CD4-positive, alpha-beta T cell treated with Interferon gamma for 1 hour (primary cell): ENCODE measurements at places on chromosomes 11 and 22.

DNA sequence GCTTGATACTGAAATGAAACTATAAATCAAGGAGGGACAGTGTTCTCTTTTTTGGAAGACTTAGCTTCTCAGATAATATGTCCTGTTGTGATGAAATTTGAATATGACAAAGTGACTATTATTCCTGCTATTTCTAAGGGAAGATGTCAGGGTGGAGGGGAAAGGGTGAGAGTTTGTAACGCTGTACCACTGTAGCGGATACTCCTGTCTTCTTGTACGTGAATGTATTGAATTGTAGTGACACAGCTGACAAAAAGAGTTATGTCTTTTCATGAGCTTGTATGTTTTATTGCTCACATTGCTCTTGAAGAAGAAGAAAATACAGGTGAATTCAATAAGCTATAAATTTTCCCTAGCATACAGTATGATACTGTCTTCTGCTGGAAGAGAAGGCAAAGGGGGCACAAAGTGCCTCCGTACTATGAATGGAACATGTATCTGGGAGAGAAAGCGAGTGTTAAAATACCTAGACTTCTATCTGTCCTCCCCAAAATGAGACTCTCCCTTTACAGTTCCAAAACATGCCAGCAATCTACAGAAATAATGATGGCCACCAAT is 538.5 kb upstream of the LRRC4C start:
- DNase-seq: no peak

DNA sequence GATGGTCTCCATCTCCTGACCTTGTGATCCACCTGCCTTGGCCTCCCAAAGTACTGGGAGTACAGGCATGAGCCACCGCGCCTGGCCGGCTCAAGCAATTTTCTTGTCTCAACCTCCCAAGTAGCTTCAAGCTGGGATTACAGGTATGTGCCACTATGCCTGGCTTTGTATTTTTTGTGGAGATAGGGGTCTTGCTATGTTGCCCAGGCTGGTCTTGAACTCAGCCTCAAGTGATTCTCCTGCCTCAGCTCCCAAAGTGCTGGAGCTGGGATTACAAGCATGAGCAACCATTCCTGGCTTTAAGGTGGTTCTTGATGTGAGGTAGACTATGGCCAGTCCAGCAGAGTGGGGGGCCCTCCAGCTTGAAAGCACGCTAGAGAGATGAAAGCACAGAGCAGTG is 7.6 kb downstream of the POLR2F start:
- no peak for DNase-seq

DNA sequence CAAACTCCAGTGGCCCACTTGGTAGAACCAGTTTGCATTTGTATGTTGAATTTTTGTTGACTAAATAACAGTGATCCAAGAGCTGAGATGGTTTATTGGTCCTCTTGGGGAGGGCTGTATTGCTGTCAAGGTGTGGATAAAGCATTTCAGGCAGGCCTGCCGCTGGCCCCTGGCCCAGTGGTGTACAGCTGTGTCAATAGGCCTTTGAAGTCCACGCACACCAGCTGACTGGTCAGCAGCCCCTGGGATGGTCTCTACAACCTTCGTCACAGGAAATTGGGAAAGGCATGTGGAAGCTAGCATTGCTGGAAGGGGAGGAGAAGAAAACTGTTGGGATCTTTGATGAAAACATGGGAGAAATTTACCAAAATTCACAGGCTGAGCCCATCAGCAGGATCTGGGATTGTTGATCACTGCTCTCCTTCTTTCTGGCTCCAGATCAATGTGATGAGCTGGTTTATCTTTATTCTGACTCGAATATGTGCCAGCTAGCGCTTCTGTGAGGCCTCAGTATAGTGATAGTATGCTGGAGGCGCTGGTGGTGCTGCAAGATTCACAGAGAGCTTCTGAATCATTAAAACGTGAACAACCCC is 12.5 kb upstream of the E2F8 start:
- no peak for DNase-seq

- DNase-seq: no peak
Measured at GRCh38 chr11:126880872-126881271, 119.7 kb downstream of the KIRREL3 start.

GRCh38 chr11:119473226-119473625 is 50.3 kb upstream of the THY1 start:
- no peak for DNase-seq

DNA sequence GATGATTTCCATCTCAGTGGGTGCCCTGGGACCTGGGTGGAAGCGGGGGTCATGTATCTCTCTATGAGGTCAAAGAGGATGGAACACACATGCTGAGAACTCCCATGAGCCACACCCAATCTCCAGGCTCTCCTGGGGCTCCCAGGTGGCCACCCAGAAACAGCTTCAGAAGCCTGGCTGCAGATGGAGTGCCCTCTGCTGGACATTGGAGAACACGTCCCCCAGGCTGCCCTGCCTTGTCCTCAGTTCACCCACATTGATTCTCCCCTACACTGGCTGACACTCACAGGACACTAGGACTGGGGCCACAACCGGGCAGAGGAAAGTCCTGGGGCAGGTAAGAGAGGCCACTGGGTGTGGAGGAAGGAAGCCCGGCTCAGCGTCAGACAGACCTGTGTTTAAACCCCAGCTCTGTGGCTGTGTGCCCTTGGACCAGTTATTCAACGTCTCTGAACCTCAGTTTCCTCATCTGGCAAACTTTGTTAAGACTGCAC is 4.5 kb upstream of the NOL12 start:
- DNase-seq: peak; percentile 73

DNA sequence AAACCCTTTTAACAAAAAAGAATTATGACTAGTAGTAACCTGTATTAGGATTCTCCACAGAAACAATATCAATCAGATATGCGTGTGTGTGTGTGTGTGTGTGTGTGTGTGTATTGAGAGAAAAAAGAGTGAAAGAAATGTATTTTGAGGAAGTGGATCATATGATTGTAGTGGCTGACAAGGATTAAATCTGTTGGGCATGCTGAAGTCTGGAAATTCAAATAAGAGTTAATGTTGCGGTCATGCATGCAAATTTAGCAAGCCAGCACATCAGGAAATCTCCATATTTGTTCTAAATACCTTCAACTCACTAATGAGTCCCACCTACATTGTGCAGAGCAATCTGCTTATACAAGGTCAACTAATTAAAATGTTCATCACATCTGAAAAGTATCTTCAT is 46.8 kb upstream of the IGLL5 start:
- no peak for DNase-seq

GRCh38 chr11:48019595-48019994 is 39.2 kb downstream of the PTPRJ start:
- no peak for DNase-seq

- no peak for DNase-seq
Measured at GRCh38 chr11:122706291-122707088, 51.0 kb downstream of the UBASH3B start.
